ENCODE measurements at places on chromosomes 7 and 10.

- no peak for DNase-seq
Observed at GRCh38 chr7:10104292-10104691, 869.4 kb upstream of the PHF14 start.

DNA sequence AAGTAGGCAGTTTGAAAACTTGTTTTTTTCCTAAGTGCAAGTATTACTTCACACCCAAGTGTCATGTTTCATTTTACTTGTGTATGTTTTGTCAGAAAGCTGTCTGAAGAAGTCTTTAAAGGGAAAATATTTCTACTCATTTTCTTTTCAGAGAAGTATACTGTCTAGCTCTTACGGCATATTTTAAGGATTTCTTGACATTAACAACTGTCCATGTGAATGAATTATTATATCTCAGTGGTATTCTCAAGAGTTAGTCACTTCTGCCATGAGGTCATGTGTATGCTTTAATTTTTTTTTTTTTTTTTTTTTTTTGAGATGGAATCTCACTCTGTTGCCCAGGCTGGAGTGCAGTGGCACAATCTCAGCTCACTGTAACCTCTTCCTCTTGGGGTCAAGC, 229.5 kb downstream of the BICC1 start:
- DNase-seq, result no peak

GRCh38 chr10:94220717-94221116, 142.0 kb downstream of the NOC3L start:
- no peak for DNase-seq

DNA sequence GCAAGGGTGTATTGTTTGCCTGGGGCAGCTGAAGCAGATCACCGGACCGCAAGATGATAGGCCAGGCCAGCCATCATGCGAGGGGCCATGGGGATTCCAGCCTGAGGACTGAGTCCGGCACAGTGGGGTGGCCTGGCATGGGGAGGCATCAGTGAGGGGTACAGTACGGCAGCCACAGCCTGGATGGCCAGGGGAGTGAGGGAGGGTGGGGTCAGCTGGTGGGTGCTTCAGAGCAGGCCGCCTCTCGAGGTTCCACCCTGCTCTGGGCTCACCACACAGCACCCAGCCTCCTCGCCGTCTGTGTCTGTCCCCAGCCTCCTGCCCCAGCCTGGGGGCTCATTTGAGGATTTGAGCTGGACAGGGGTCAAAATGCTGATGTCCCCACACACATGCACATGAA, 508.5 kb upstream of the FOXK1 start:
- DNase-seq, result no peak

GRCh38 chr10:110016039-110016438, 8.3 kb downstream of the ADD3 start:
- DNase-seq, result no peak

GRCh38 chr10:5943536-5943935, 33.8 kb downstream of the IL15RA start:
- DNase-seq, result no peak

DNA sequence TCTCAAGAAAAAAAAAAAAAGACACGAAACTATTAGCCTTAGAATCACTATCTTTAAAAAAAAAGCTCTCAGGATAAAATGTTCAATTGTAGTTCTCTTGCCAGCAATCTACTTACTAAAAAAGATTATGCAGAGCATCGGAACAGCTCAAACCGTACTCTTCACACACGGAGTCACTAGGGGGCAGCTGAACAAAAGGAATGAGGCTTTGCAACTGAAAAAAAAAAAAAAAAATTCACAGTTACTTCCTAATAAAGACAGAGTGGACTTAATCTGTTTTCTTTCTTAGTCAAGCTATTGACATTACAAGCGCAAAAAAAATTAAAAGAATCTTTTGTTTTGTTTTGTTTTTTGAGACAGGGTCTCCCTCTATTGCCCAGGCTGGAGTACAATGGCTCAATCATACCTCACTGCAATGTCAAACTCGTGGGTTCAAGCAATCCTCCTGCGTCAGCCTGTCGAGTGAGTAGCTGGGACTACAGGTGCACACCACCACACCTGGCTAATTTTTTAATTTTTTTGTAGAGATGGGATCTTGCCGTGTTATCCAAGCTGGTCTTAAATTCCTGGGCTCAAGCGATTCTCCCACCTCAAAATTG, 11.5 kb downstream of the PMS2 start:
- no peak for DNase-seq

- DNase-seq, result no peak
Observed at GRCh38 chr7:134936893-134937510, 49.3 kb upstream of the AGBL3 start.

GRCh38 chr10:117339578-117339977, 35.7 kb downstream of the PDZD8 start:
- no peak for DNase-seq

DNA sequence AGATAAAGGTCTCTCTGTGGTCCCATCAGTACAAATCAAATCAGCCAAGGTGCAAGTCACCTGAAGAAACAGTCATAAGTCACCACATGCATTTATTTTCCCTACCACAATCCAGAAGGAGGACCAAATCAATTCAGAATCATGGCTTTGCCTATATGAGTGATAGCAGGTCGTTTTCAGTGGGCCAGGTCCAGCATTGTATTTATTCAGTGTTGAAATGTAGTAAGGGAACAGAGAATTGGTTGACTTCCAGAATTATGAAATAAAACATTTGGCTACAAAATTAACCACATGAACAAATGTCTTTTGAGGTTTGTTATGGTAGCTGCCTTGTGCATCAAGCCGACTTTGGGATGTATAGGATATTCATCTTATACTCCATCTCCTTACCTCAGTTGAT, 88.4 kb downstream of the POLR1F start:
- DNase-seq, result no peak

GRCh38 chr10:71534568-71535194, 138.0 kb downstream of the CDH23 start:
- no peak for DNase-seq

DNA sequence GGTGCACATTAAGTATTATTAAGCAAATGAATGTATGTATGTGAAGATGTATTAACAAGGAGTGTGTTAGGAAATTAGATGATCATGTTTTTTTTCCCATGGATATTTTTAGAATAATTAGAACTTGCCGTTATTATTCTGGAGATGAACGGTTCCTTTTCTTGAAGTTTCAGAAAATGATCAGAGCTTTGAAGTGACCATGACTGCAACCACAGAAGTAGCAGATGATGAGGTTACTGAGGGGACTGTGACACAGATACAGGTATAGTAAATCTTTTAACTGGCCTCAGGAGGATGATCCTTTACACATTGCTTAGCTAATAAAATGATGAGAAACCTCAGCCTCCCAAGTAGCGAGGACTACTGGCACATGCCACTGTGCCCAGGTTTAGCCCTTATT, 18.6 kb downstream of the DMTF1 start:
- no peak for DNase-seq

DNA sequence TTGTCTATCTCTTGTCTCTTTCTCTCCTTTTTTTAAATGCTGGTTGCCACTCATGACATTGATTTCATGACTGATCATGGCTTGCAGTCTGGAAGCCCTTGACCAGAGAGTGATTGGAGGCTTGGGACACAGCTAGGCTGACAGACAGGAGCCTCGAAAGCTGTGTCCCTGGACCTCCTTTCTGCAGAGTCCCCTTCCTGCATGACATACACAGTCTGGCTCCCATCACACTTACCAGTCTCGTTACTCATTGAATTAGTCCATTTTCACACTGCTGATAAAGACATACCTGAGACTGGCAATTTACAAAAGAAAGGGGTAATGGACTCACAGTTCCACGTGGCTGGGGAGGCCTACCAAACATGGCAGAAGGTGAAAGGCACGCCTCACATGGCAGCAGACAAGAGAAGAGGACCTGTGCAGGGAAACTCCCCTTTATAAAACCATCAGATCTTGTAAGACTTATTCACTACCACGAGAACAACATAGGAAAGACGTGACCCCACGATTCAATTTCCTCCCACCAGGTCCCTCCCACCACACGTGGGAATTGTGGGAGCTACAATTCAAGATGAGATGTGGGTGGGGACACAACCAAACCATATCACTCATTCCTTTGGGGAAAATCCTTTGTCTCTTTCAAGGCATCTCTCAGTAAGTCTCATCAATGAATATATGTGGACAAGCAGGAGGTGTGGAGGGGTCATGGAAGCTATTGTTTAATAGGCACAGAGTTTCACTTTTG, 102.3 kb downstream of the TBXAS1 start:
- no peak for DNase-seq

GRCh38 chr10:51083356-51083853, 9.1 kb downstream of the PRKG1 start:
- DNase-seq, result no peak

- DNase-seq, result no peak
Observed at GRCh38 chr7:87146740-87147386, 5.4 kb upstream of the DMTF1 start.

GRCh38 chr10:127090138-127090537, 106.3 kb downstream of the INSYN2A start:
- no peak for DNase-seq

- no peak for DNase-seq
Observed at GRCh38 chr10:44520651-44521050, 135.8 kb upstream of the CXCL12 start.

- DNase-seq, result no peak
Observed at GRCh38 chr10:29826221-29826620, 191.4 kb upstream of the SVIL start.

GRCh38 chr7:73880755-73881328, 19.9 kb downstream of the TMEM270 start:
- no peak for DNase-seq

DNA sequence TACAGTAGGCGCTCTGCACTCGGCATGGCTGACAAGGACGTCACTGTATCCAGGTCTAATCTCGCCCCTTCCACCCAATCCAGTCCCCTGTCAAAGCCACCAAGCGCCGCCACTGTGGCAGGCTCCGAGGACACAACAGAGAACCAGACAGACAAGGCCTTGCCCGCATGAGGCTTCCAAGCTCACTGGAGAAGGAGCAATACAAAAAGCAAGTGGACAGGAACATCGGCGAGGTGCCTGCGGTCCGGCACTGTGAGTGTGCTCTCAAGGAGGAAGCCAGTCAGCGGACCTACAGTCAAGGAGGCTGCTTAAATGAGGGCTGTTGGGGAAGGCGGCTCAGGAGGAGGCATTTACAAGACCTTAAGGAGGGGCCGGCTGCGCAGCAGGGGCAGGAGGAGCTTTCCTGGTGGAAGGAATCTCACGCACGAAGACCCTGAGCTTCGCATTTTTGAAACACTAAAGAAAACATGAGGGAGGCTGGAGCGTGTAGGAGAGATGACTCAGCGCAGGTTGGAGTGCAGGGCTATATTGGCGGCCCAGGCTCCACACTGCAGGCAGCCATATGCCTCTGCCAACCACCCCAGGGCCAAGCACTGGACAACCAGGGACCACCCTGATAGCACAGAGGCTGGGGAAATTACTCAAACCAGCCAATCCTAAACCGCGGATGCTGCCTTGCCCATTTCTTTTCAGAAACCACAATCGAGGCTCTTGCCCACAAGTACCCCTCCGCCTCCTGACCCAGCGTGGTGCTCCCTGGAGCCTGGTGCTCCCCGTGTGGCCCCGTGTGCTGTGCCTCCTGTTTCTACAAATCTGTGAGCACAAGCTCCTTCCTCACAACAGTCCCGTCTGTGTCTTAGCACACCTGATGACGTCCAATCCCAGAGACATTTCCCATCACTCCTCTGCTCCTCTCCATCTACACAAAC, 28.9 kb downstream of the GNA12 start:
- no peak for DNase-seq

GRCh38 chr7:21844742-21845141, 101.0 kb downstream of the CDCA7L start:
- DNase-seq, result no peak

GRCh38 chr7:43054052-43054722, 58.3 kb upstream of the HECW1 start:
- DNase-seq, result no peak

- DNase-seq, result no peak
Observed at GRCh38 chr10:101567165-101568006, 20.7 kb downstream of the POLL start.

- no peak for DNase-seq
Observed at GRCh38 chr10:60281792-60282353, 107.8 kb downstream of the ANK3 start.

DNA sequence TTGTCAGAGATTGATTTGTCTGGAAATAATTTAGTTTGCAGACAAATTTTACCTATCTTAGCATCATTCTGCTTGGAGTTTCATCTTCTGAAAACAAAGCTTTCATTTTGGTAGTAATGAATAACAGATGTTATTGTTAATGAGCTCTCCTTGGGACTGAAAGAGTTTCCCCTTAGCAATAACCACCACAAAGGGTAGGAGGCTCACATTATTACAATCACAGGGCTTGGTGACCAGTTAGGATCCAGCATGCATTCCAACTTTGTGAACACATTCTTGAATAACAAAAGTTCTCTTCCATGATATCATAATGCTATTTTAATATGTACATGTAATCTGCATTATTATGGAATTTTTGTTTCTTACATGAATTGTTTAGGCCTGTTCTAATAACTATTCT, 148.8 kb upstream of the VWC2 start:
- DNase-seq, result no peak

DNA sequence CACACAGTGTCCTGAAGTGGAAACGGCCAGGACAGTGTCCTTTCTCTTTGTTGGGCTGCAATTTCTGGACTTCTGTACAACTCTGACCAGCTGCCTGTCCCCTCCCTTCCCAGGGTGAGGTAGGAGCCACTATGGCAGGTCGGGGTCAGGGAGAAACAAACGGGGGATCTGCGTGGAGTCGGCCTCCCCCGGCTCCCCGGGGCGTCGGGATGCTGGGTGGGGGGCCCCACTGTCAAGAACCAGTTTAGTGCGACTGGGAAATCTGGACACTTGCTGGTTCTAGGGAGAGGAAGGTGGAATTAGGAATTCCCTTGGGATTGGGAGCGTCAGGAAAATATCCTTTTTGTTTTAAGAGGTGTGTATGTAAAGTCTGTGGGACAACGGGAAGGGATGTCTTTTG, 567 bp downstream of the SYCE1 start:
- DNase-seq, result no peak

- DNase-seq, result no peak
Observed at GRCh38 chr7:54831644-54832095, 72.7 kb upstream of the SEC61G start.

DNA sequence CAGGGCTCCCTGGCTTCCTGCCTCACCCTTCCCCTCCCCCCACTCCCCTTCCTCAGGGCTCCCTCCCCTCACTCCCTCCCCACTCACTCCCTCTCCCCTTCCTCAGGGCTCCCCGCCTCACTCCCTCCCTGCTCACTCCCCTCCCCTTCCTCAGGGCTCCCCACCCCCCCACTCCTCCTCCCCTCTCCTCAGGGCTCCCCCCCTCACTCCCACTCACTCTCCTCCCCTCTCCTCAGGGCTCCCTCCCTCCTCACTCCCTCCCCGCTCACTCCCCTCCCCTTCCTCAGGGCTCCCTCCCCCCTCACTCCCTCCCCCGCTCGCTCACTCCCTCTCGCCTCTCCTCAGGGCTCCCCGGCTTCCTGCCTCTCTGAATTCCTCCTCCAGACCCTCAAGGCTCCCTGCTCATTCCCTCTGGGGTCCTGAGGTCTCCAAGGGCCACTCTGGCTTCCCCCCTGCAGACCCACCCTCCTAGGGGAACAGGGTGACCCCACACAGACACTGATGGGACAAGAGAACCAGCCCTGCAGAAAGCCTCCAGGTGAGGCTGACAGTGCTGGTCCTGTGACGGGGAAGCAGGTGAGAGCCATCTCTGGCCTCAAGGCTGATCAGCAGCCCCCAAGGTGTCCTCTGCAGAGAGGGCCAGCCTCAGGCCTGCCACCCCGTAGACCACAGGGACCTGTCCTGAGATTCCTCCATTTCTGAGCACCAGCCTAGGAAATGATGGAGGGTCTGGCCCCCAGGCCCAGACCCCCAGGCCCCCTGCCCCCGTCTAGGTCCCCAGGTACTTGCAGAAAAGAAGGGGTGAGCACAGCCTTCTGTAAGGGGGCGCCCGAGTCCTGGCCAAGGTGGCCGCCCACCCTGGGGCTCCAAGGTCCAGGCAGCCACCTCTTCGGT, 47.2 kb downstream of the PWWP2B start:
- DNase-seq, result no peak
